ENCODE measurements at places on chromosomes 11 and 22.

GRCh38 chr11:88206751-88207150 lies 31.5 kb upstream of the RAB38 start:
- DNase-seq, result no peak

GRCh38 chr11:128716661-128717210 lies 22.9 kb downstream of the FLI1 start:
- no peak for DNase-seq

DNA sequence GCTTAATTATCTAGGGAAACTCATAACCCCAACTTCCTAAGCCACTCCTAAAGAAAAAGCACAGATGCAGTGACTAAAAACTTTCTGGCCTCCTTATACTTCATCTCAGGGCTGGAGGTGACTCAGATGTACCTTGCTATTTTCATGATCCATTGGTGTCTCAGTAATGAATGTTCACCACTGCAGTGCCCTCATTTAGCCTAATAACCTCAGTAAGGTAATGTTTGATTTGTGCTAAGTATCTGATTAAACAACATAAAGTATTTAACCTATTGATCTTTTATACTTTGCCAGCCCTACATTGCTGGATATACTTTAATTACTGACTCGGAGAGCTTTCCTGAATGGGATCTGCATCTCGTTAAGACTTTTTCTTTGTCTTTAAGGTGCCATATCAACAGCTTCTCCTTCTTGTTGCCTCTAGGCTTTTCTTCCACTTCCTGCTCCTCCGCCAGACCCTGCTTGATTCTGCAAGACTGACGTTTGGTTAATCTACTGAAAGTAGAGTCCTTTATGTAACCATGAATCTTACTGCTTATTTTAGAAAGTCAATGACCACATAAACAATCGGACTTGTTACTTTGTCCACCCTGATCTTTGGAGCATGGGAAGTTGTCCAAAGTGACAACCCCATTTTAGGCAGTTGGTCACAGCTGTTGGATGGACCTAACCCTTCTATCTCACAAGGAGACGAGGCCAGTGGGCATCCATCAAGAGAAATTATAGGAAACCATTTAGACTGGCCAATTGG lies 303.0 kb downstream of the ST3GAL4 start:
- DNase-seq, result no peak

DNA sequence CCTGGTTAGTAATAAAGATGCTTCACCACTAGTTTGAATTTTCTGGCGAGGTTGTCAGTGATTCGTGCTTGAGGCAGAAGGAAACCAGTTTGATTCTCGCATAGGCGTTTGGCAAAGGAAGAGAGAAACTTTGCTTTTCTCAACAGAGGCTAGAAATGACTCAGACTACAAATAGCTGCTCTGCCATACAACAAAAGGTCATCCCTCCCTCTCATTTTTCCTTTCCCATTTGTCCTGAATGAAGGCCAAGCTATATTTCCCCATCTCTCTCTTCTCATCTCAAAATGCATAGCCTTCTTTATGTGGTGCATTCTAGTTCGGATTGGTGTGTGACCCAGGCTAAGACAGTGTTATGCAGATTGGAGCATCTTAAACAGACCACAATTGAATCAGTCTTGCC lies 741.4 kb downstream of the NTM start:
- no peak for DNase-seq

DNA sequence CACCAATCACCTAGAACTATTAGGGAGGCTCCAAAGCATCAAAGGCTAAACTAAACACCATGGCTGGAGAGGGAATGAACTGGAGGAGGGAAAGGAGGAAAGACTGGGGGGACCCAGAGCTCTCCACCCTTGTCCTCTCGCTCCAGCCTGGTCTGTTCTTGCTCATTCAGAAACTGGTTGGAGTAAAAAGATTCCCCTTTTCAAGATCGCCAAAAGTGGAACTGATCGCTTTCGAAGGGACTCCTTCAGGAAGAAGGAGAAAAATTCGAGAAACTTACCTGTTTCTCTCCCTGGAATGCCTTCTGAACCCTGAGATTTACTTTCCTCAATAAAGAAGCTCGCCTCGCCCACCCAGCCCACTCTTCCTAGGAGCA lies 46.9 kb downstream of the OR4D9 start:
- no peak for DNase-seq

DNA sequence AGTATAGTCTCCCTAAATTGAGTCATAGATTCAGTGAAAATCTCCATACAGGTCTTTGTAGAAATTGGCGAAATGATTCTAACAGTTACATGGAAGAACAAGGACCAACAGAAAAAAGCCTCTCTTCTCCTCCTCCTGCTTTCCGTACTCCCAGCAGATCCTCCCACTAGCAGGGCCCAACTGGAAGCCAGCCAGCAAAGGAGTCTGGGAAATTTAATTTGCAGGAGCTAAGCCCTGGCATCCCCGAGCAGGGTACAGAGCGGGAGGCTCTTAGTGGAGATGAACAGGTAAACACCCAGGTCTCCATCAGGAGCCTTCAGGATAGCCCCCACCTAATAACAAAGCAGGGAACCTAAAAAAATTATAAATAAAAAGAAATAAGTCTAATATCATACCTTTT lies 1473.8 kb downstream of the TBC1D22A start:
- DNase-seq, result no peak

- no peak for DNase-seq
These were observed 2.0 kb downstream of the MYH9 start for GRCh38 chr22:36385491-36386350.

DNA sequence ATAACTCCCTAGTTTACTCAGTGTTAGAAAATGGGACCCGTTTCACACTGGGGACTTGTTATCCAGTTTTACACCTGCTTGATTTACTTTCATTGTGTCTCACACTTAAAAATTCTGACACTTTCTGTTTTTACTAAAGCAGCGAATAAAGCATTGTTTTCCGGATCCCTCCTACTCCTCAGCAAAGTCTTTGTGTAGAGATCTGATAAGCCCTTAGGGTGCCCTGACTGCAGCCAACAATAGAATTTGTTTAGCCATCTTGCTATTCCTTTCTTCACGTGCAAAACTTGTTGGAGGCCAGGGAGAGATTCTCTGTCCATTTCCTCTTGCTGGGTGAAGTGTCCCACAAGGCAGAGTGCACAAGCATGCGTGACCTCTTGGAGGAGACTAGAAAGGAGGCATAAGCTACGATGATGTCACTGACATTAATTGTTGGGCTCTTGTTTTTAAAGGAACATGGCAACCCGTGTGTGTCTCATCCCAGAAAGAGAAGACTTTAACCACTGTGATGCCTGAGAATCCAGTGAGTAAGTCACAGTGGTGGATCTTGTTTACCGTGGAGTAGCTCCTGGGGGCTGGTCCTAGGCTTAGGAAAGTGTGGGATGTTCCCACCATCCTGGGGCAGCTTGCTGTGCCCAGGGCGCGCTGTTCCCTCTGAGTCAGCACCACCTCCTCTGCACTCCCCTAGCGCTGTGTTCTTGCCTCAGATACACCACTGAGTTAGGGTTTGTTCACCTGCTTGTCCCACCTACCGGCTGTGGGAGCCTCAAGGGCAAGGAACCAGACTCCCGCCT lies 27.7 kb downstream of the MICAL2 start:
- DNase-seq, result no peak

- no peak for DNase-seq
These were observed 269.3 kb upstream of the MPPED2 start for GRCh38 chr11:30855383-30856006.

- peak; percentile 78 for DNase-seq
These were observed 6.0 kb upstream of the IFT27 start for GRCh38 chr22:36781656-36782627.

DNA sequence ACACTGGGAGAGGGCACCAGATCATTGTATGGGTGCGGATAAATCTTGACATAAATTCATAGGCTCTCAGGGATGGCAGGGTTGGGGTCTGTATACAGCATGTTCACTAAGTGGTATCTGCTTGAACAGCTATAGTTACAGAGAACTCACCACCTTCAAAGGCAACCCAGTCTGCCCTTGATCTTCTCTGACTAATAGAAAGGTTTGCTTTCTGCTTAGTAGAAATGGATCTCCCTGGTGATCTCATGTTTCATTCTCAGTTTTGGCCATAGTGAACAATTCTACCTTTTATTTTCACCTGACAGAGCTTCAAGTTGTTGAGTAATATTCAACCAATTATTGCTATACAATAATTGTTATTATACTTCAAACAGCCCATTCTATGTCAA lies 32.4 kb downstream of the CNTF start:
- DNase-seq, result no peak

DNA sequence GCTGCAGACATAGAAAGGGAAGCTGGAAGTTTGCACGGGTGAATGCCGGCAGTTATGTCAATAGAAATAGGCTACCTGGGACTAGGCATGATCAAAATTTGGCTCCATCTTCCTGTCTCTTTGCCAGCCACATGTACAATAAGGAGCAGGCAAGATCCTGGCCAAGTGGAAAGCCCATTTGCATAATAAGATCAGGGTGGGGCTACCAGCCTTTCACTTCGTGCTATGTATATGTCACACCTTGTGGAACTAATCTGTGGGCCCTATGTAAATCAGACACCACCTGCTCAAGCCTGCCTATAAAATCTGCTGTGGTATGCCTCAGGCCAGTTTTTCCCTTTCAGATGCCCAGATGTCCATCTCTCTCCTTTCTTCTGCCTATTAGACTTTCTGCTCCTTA lies 79.3 kb upstream of the DRD2 start:
- no peak for DNase-seq

DNA sequence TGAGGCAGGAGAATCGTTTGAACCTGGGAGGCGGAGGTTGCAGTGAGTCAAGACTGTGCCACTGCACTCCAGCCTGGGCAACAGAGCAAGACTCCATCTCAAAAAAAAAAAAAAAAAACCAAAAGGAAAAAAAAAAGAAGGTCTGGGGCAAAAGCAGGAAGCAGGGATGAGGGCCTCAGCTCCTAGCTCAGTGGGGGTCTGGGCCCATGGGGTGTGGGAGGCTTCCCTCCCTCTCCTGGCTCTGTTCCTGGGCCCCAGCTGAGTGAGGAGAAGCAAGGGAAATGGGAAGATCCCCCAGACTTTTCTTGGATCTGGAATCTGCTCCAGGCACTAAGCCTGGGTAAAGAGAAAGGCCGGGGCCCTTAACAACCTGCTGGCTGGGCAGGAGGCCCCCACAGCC lies 8.9 kb downstream of the CHRM1 start:
- DNase-seq, result no peak
